Activated CD4-positive, alpha-beta T cell treated with anti-CD3 and anti-CD28 coated beads, Interleukin-2, amount 10 ng/mL, durations not matched to agents 24 days and 14 days (primary cell): ENCODE measurements at places on chromosomes 16 and 17.
A peak's percentile ranks its signal among the peaks of the same experiment; 100 is the strongest.

- DNase-seq = no peak
- no peaks in the 10 kb centered on the region for H3K27me3 ChIP-seq
- peaks cover 21% of the 10 kb centered on the region for H3K36me3 ChIP-seq
- H3K27ac ChIP-seq = peak overlapping the region; percentile 67
Observed at GRCh38 chr17:82201498-82201910, 11.1 kb downstream of the CCDC57 start.

GRCh38 chr17:65235284-65235683, 98.1 kb downstream of the RGS9 start:
- H3K4me3 ChIP-seq = no peak overlapping the region
- no peaks in the 10 kb centered on the region for H3K36me3 ChIP-seq
- H3K27ac ChIP-seq = no peak overlapping the region
- peaks cover 7% of the 10 kb centered on the region for H3K4me1 ChIP-seq

DNA sequence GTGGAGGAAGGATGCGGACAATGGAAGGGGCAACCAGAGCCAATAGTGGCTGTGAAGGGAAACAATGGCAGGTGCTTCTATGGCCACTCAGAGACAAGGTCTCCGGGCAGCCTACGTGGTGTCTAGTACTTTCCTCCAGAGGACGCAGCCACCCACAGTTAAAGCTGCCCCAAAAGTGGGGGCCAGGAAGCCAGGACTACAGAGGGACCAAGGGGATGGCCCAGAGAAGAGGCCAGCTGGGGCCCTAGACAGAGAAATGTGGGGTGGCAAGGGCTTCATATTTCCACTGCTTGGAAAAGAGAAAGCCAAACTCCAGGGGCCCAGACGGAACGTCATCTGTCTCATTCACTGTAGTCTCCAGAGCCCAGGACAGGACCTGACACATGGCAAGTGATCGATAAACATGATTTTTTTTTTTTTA, 837 bp upstream of the PER1 start:
- no peaks in the 10 kb centered on the region for H3K27me3 ChIP-seq
- H3K4me1 ChIP-seq = peaks cover 41% of the 10 kb centered on the region
- H3K4me3 ChIP-seq = no peak overlapping the region

- H3K4me1 ChIP-seq = peaks cover 3% of the 10 kb centered on the region
- peaks cover 8% of the 10 kb centered on the region for H3K27me3 ChIP-seq
- DNase-seq = no peak
- no peak overlapping the region for H3K27ac ChIP-seq
Observed at GRCh38 chr17:64323774-64324173, 60.7 kb upstream of the TEX2 start.

GRCh38 chr16:2211923-2212347, 1.3 kb upstream of the BRICD5 start:
- H3K36me3 ChIP-seq = peaks cover 32% of the 10 kb centered on the region
- peak overlapping the region; percentile 64 for H3K4me3 ChIP-seq
- H3K27ac ChIP-seq = peak overlapping the region; percentile 41
- peaks cover 24% of the 10 kb centered on the region for H3K4me1 ChIP-seq

DNA sequence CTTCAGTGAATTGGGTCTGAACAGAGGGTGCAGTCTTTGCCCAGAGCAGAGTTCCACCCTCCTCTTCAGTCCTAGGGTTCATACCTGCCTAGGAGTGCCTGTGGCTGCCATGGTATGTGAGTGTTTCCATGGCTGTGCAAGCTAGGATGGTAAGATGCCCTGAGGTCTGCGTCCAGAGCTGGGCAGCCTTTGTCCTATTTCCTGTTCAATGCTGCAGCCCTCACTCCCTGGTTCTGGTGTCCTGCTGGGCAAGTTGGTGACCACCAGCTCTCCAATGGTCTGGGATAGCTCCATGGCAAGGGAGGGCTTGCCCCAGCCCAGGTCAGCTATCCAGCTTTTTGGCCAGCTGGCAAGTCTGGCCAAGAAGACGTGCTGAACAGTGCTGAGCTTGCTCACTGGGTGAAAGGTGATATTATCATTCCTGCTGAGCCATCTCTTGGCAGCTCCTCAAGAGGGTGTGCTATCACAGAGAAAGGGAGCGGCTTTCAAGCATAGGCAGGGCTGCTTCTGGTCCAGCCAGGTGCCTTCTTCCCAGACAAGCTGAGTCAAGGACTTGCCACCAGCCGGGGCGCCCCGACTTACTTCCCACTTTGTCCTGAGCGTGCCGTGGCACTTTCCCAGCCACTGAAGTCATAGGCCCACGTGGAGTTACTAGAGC, 13.0 kb upstream of the NFATC3 start:
- H3K4me1 ChIP-seq = peaks cover 76% of the 10 kb centered on the region
- no peak overlapping the region for H3K4me3 ChIP-seq
- DNase-seq = peak; percentile 62
- H3K36me3 ChIP-seq = peaks cover 74% of the 10 kb centered on the region
- H3K27me3 ChIP-seq = no peaks in the 10 kb centered on the region

DNA sequence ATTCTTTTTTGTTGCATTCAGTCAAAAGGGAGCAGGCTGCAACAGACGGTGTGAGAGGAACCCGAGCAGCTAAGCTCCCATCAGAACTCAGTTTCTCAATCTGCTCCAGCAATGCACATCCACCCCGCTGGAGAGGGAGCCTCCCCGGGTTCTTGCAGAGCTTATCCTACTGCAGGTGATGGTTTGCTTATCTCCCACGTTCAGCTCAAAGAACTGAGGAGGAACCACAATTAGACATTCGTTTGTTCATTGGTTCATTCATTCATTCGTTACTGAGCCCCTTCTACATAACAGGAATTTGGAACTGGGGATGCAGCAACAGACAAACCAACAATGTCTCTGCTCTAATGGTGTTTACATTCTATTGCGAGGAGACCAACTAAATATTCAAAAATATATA, 22.2 kb upstream of the ALOX15 start:
- no peaks in the 10 kb centered on the region for H3K36me3 ChIP-seq
- no peak overlapping the region for H3K27ac ChIP-seq
- no peak for DNase-seq
- no peak overlapping the region for H3K4me3 ChIP-seq
- peaks cover 10% of the 10 kb centered on the region for H3K4me1 ChIP-seq

DNA sequence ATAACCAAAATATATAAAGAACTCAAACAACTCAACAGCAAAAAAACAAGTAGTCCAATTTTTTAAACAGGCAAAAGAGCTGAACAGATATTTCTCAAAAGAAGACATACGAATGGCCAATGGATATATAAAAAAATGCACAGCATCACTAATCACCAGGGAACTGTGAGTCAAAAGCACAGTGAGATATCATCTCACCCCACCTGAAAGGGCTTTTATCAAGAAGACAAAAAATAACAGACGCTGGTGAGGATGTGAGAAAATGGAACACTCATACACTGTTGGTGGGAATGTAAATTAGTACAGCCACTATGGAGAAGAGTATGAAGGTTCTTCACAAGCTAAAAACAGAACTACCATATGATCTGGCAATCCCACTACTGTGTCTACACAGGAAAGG, 7.4 kb downstream of the XYLT1 start:
- peak overlapping the region; percentile 66 for H3K27ac ChIP-seq
- no peaks in the 10 kb centered on the region for H3K27me3 ChIP-seq
- H3K4me1 ChIP-seq = peaks cover 63% of the 10 kb centered on the region
- no peak for DNase-seq
- peak overlapping the region; percentile 7 for H3K4me3 ChIP-seq
- peaks cover 47% of the 10 kb centered on the region for H3K36me3 ChIP-seq

GRCh38 chr16:81633147-81633619, 145.9 kb upstream of the PLCG2 start:
- H3K36me3 ChIP-seq = no peaks in the 10 kb centered on the region
- H3K4me3 ChIP-seq = peak overlapping the region; percentile 82
- H3K27ac ChIP-seq = peak overlapping the region; percentile 100
- DNase-seq = no peak

- peaks cover 5% of the 10 kb centered on the region for H3K27me3 ChIP-seq
- DNase-seq = peak; percentile 62
- H3K4me1 ChIP-seq = peaks cover 29% of the 10 kb centered on the region
- peak overlapping the region; percentile 91 for H3K27ac ChIP-seq
- peak overlapping the region; percentile 94 for H3K4me3 ChIP-seq
Observed at GRCh38 chr16:30407804-30408534, 563 bp downstream of the ZNF771 start.

DNA sequence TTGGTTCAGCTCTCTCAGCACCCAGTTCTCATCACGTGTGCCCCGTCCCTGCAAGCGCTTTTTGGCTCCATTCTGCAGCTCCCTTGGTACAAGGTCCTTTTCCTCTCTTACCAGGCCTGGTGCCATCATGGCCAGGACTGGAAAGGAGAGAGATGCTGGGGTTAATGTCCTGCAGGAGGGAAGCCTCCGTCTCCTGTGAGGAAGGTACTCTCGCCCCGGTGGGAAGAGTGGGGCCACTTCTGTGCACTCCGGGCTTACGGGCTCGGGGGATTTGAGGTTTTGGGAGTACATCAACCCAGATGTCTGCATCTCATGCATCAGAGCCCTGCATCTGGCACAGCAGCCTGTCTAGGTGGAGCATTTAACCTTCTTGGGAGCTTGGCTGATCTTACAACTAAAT, 10.1 kb downstream of the CTRB2 start:
- no peak overlapping the region for H3K4me3 ChIP-seq
- H3K36me3 ChIP-seq = no peaks in the 10 kb centered on the region
- H3K4me1 ChIP-seq = peaks cover 16% of the 10 kb centered on the region
- no peak overlapping the region for H3K27ac ChIP-seq

- DNase-seq = peak; percentile 98
- peaks cover 12% of the 10 kb centered on the region for H3K4me1 ChIP-seq
- peak within 1 kb of the TSS; percentile 96 for H3K4me3 ChIP-seq
- peaks cover 16% of the 10 kb centered on the region for H3K36me3 ChIP-seq
- peak within 1 kb of the TSS; percentile 92 for H3K27ac ChIP-seq
- H3K27me3 ChIP-seq = peaks cover 20% of the 10 kb centered on the region
Observed at GRCh38 chr16:8621572-8622314, at the start of gene METTL22. METTL22 (plus strand) TSS chr16:8621698; CDS start chr16:8625666, 3,968 bp downstream.

- H3K4me1 ChIP-seq = no peaks in the 10 kb centered on the region
- no peak overlapping the region for H3K27ac ChIP-seq
- no peaks in the 10 kb centered on the region for H3K36me3 ChIP-seq
- no peak for DNase-seq
Observed at GRCh38 chr17:62862251-62862650, 54.1 kb upstream of the MARCHF10 start.

DNA sequence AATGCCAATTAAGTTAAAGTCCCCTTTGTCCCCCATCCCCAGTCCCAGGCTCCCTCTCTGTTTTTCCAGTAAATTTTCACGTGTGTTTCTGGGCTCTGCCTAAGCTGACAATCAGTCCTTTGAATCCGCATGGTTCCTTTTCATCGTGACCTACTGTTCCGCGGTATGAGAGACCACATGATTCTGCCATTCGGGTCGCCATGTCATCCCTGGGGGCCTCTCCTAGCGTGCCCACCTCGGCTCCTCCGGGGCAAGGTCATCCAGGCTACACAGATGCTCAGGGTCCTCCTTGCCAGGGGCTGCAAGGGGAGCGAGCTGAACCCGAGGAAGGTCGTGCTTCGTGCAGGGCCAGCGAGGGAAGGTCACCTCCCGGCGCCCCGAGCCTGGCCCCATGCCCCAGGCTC, 157.6 kb downstream of the RAB11FIP4 start:
- H3K4me3 ChIP-seq = peak overlapping the region; percentile 89
- peaks cover 21% of the 10 kb centered on the region for H3K27me3 ChIP-seq
- H3K4me1 ChIP-seq = peaks cover 10% of the 10 kb centered on the region

- H3K27ac ChIP-seq = no peak overlapping the region
- peaks cover 20% of the 10 kb centered on the region for H3K27me3 ChIP-seq
- no peak overlapping the region for H3K4me3 ChIP-seq
- DNase-seq = no peak
Observed at GRCh38 chr17:36468903-36469635, 17.4 kb upstream of the ZNHIT3 start.

- peaks cover 32% of the 10 kb centered on the region for H3K36me3 ChIP-seq
- H3K4me1 ChIP-seq = peaks cover 13% of the 10 kb centered on the region
- H3K4me3 ChIP-seq = no peak overlapping the region
- no peak for DNase-seq
- H3K27ac ChIP-seq = peak overlapping the region; percentile 15
Observed at GRCh38 chr17:4327606-4328005, 38.9 kb downstream of the UBE2G1 start.

GRCh38 chr17:5861854-5862253, 208.3 kb upstream of the WSCD1 start:
- H3K4me1 ChIP-seq = no peaks in the 10 kb centered on the region
- no peak for DNase-seq
- H3K27me3 ChIP-seq = no peaks in the 10 kb centered on the region
- H3K36me3 ChIP-seq = no peaks in the 10 kb centered on the region

DNA sequence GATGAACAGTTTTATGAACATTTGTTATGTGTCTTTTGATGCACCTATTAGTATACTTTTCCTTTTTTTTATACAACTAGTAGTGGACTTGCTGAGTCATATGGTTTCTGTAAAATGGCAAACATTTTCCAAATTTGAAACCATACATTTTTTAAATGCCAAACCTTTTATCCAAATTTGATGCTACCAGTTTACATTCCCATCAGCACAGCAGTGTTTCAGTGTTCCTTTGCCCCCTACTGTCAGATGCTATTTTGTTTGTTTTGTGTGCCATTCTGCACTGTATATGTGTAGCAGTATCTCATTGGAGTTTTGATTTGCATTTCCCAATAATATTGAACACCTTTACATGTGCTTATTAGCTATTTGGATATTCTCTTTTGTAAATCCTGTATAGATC, 219.4 kb downstream of the TANC2 start:
- H3K36me3 ChIP-seq = no peaks in the 10 kb centered on the region
- H3K27ac ChIP-seq = no peak overlapping the region
- no peaks in the 10 kb centered on the region for H3K4me1 ChIP-seq
- H3K4me3 ChIP-seq = no peak overlapping the region
- no peak for DNase-seq

DNA sequence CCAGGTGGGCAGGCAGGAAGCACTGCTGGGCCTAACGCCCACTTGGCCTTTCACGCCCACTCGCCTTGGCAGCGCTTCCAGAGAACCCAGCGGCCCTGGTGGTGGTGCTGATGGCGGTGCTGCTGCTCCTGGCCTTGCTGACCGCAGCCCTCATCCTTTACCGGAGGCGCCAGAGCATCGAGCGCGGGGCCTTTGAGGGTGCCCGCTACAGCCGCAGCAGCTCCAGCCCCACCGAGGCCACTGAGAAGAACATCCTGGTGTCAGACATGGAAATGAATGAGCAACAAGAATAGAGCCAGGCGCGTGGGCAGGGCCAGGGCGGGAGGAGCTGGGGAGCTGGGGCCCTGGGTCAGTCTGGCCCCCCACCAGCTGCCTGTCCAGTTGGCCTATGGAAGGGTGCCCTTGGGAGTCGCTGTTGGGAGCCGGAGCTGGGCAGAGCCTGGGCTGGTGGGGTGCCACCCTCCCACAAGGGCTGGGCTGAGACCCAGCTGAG, 64.7 kb downstream of the MRC2 start:
- DNase-seq = no peak
- no peaks in the 10 kb centered on the region for H3K36me3 ChIP-seq
- H3K27me3 ChIP-seq = no peaks in the 10 kb centered on the region
- H3K4me1 ChIP-seq = no peaks in the 10 kb centered on the region

- H3K27me3 ChIP-seq = peaks cover 83% of the 10 kb centered on the region
- peak; percentile 69 for DNase-seq
- H3K27ac ChIP-seq = peak within 1 kb of the TSS; percentile 63
- H3K4me3 ChIP-seq = peak within 1 kb of the TSS; percentile 69
- H3K36me3 ChIP-seq = peaks cover 5% of the 10 kb centered on the region
Observed at GRCh38 chr17:48997103-48997826, at the start of gene IGF2BP1. IGF2BP1 (plus strand) TSS chr17:48997385; CDS start chr17:48997746, 361 bp downstream.

- H3K4me1 ChIP-seq = peaks cover 19% of the 10 kb centered on the region
- DNase-seq = no peak
- H3K4me3 ChIP-seq = no peak overlapping the region
- peaks cover 60% of the 10 kb centered on the region for H3K36me3 ChIP-seq
- H3K27ac ChIP-seq = peak overlapping the region; percentile 6
- no peaks in the 10 kb centered on the region for H3K27me3 ChIP-seq
Observed at GRCh38 chr16:57066625-57067024, 25.8 kb upstream of the CPNE2 start.

- no peaks in the 10 kb centered on the region for H3K27me3 ChIP-seq
- no peak overlapping the region for H3K27ac ChIP-seq
- H3K4me3 ChIP-seq = no peak overlapping the region
- no peaks in the 10 kb centered on the region for H3K4me1 ChIP-seq
- no peak for DNase-seq
- peaks cover 9% of the 10 kb centered on the region for H3K36me3 ChIP-seq
Observed at GRCh38 chr17:32396343-32396742, 46.4 kb downstream of the ZNF207 start.
